ENCODE measurements at places on chromosomes 7 and 10.
A peak's percentile ranks its signal among the peaks of the same experiment; 100 is the strongest.

DNA sequence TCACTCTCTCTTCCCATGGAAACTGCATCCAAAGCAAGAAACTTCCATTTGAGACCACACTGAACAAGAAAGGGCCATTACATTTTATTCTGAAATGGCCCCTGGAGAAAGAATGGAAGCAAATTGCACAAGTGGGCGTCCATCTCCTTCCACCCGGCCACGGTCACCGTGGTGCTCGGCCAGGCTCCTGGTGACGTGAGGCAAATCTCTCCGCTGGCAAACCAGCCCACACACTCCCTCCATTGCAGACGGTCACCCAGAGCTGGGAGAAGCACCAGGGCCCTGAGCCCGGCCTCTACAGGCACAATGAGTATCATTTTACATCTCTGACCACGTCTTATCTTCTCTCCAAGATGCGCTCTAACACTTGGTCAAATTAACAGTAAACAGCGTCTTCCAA is 126.1 kb upstream of the FAM20C start:
- no peak for DNase-seq

DNA sequence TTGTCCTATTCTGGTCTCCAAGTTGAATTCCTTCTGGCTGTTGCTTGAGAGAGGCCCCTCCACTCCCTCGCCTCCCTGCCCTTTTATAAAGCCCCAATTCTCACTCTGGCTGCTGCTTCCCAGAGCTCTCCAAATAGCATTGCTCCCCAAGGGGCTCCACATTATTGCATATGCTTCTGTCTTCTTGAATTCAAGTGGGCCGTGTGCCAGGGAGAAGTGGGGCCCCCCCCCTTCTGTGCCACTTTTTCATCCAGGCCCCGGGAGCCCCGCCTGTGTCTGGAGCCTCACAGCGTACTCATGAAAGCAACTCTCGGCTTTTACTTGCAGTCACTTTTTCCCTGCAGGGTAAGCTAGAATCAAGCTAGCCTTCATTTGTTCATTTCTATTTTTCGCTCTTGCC is 265.1 kb downstream of the CCSER2 start:
- peak; percentile 41 for DNase-seq

- peak; percentile 66 for DNase-seq
These were observed 61.5 kb downstream of the FZD1 start for GRCh38 chr7:91325726-91326125.

DNA sequence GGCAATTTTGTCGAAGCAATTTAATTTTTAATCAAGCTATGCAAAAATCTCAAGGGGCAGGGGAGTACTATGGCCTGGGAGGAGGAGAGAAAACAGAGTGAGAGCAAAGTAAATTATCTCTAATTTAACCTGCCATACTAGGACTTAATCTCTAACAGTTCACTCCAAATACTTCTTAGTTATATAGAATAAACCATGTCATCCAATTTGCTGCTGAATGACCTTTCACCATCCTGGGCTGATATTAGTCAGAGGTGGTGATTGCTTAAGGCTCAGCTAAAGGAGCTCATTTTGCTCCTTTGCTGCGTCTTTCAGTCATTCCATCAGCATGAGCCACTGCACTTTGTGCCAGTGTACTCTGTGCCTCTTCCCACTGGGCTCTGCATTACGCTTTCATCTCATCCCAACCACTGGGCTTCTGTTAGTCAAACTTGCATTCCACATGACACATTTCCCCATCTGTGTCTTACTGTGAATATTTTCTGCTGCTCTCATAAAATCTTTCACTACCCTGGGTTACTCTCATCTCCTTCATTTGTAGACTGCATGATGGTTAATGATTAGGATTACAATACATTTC is 84.3 kb downstream of the CD36 start:
- DNase-seq = peak; percentile 84

DNA sequence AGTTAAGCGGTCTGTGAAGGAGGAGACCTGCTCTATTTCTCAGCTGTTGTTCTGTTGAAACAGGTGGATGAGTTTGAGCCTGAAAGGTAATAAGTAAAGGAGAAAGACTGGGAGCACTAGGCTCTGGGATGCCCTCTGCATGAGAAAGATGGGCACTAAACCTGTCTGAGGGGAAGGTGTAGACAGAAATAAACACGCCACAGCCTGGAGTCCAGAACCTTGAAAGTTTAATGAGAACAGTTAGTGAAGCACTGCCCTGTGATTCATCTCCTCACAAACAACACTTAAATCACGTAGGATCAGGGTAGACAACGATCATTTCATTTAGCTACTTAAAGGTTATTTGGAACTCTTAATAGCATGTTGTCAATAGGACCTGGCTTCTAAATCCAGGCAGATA is 193.1 kb downstream of the PHTF2 start:
- DNase-seq = no peak

DNA sequence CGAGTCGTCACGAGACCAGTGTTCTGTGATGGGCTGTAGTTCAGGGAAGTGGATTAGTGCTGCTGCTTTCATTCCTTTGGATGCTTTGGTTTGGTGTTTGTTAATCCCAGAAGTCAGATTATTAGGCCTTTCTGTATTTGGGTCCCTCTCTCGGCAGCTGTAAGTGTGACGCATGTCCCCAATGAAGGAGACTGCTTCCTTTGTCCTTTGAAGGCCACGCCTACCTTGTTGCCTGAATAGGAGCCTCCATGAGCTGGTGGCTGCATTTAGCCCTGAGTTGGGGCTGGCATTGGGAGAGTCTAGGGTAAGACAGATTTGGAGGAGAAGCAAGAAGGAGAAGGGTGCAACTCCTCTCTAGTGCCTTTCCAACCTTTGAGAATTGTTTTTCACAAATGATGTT is 34.5 kb downstream of the DOCK1 start:
- no peak for DNase-seq

GRCh38 chr10:122140941-122141623 is 130.0 kb upstream of the BTBD16 start:
- peak; percentile 82 for DNase-seq

DNA sequence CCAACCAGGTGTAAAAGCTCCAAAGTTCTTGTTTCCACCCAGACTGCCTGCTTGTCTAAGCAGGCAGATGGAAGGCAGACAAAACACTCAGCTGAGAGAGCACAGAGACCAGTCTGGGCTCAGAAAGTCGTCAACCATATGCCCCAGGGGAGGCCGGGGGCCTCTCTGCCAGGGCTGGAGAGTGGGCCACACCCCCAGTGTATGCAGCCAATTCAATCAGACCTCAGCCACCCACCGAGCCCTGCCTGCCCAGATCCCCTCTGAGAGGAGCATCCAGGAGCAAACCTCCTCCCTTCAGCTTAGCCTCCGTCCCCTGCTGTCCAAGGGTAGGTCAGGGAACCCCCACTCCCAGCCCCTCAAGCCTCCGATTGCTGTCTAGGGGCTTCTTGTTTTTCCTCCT is 196.3 kb downstream of the LSM5 start:
- no peak for DNase-seq

Measured in muscle of leg (tissue), 16 donors.